ENCODE measurements at places on chromosomes 3 and 15.

DNA sequence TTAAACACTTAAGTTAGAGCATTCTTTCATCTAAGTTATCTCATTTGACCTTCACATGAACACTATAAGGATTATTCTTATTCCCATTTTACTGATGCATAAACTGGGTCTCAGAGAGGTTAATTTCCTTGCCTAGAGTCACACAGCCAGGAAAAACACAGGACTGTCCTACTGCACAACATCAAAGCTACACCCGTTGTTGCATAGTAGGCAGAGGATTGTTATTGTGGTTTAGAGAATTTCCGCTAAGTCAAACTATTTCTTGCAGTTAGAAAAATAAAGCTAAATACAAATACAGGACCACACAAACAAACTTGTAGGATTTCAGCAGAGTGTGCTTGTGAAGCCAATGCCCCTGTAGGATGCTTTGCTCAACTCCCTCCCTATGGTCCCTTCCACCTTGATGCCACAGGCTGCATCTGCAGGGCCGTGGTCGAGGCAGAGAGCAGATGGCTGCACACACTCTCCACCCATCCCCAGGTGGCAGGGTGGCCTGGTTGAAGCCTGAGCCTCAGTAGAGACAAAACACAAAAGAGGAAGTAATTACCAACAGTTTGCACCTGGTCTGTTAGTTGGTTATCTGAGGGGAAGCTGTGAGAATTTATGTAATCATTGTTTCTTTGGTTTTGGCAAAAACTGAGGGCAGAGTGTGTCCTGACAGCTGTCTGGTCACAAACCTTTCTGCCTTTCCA lies 41.1 kb upstream of the SKOR1 start:
- DNase-seq: no peak

DNA sequence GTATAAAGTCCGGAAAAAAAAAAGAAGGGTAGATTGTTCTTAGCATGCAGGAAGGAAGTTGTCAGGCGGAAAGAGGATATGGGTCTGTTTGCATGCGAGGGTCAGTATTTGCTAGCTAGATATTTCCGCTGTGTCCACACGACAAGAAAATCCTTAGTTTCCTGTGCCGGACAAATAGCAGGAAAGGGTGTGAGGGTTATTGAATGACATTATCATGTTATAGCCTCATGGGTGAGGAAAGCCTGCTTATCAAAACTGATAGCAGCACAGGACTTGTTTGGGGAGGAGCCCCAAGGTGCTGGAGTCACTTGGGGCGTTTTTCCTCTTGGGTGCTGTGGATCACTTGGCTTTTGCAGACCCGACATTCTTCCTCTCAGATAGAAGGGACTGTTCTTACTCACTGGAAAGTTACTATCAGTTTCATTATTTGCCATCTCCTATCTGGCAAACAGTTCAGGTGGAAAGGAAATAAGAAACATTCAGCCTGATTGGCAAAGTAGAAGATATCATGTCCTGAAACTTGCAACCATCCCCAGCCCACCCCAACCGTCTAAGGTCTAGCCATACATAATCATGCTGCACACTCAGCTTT lies 127.2 kb upstream of the DPH6 start:
- DNase-seq: no peak

GRCh38 chr3:141334627-141335250 lies 33.6 kb upstream of the ZBTB38 start:
- no peak for DNase-seq

GRCh38 chr3:17514597-17514996 lies 227.8 kb downstream of the TBC1D5 start:
- DNase-seq: no peak

DNA sequence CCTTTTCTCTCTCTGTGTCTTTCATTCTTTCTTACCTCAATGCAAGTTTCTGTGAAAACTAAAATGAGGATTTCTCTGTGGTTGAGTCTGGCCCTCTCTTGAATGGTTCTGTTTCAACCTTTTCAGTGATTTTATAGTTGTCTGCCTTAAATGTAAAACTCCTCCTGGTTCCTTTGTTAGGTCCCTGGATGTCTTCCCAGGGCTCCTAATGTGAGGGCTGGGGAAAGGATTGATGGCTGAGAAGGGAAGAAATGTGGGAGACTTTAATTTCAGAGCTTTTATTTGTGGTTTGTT lies 90.6 kb upstream of the GRM7 start:
- no peak for DNase-seq
